ENCODE measurements at places on chromosomes 4 and X.

GRCh38 chr4:185071236-185071811 lies 53.0 kb downstream of the HELT start:
- no peak for DNase-seq

GRCh38 chrX:96683997-96684338 lies 674 bp upstream of the DIAPH2 start:
- DNase-seq: no peak

- no peak for DNase-seq
Measured at GRCh38 chr4:87009095-87009648, 74.4 kb downstream of the AFF1 start.

- no peak for DNase-seq
Measured at GRCh38 chr4:101791182-101791558, 640 bp downstream of the BANK1 start.

GRCh38 chr4:70838666-70839588 lies 763 bp downstream of the GRSF1 start:
- DNase-seq: peak; percentile 42

GRCh38 chrX:34778916-34779315 lies 121.8 kb upstream of the TMEM47 start:
- no peak for DNase-seq
